ENCODE measurements at places on chromosomes 6 and 20.

GRCh38 chr20:56411759-56412472 lies at the start of gene CASS4:
Gene CASS4 (plus strand): TSS chr20:56412260. CDS start chr20:56412459, 199 bp downstream.
- DNase-seq, result no peak

DNA sequence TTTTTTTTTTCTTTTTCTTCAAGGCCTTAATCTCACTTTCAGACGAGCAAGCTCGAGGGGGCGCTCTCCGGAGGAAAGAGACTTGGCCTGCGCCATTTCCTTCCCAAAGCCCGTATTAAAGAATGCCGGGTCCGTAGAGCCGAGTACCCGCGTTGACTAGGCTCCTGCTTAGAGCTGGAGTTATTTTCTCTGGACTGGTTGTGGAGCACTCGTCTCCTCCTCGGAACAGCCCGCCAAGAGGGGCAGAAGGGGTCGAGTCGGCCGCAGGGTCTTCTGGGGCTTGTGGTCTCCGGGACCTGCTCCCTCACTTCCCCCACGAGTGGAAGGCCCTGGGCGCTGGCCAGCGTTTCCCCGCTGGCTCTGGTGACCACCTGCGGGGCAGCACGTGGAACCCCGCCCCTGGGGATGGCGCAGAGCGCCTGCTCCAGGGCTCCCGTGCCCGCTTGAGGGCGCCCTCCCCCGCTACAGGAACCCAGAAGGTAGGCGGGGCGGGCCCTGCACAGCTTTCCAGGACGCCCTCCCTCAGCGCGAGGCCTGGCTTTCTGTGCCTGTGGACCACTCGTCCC lies 2.7 kb upstream of the MEI4 start:
- DNase-seq, result no peak

- DNase-seq, result no peak
Observed at GRCh38 chr6:28769626-28770402, 154.0 kb downstream of the TRIM27 start.

- DNase-seq, result no peak
Observed at GRCh38 chr20:10719740-10720385, 46.1 kb upstream of the JAG1 start.

DNA sequence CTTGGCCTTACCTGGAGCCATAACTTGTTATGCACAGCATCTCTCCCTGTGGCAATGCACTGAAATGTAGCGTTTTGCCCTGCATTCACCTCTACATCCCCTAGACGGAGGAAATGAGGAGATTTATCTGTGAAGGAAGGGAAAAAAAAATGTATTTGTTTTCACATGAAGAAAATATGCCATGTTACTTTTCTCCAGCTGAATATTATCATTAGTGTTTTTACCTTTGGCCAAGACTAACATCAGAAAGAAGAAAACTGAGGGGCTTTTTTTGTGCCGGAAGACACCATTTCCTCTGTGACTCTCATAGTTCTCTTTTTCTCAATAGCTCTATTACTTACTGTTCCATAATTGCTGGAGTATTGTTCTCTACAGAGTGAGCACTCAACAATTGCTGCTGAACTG lies 280.4 kb downstream of the PTPRK start:
- DNase-seq, result no peak

DNA sequence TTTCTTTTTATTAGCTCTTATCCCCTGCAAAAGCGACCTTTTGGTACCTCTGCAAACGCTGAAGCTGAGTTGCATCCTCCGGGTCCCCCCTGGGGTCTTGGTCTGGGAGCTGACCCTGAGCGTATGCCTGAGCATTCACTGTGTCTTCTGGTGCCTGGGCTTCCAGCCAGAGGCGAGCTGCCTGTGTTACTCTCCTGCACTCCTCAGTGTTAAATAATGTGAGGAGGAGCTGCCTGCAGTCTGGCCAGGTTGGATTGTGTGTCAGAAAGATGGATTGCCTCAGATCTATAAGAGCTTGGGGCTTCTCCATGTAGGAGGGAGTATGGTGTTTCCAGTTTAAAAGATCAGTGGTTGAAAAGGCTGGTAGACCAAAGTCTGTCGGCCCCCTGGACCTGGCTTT lies 8.7 kb upstream of the GMPR start:
- DNase-seq, result no peak

DNA sequence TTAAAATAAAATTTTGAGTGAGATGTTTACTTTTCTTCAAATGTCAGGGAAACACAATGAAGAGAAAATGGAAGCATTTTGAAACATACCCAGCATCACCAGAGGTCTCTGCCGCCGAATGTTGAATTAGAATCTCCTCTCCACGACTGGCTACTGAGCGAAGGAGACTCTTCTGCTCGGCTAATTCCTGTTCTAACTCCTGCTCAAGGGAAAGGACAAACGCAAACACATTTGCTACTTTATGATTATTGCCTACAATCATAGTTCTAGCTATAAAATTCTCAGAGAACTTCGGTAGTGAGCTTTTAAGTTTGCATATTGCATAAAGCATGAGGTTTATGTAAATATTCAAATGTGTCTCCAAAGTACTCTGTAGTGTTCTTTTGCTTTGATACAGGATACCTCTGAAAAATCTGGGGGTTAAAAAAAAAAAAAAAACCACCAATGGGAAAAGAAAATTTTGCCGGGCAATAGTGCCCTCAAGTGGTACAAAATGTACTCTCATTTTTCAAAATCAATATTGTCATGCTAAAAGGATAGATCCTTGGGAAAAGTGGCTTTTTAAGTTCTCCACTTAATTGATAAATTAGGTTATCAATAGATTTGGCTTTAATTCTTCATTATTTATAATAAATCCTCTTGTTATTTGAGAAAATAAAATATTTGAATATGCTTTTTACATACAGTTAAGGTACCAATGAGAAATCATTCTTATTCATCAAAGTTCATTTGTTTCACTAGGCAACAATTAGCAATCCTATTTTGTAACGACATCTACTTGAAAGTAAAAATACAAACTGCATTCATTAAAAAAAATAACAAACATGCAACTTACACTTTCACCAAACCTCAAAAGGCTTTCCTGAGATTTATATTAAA lies 369.0 kb downstream of the SYNE1 start:
- DNase-seq, result peak; percentile 55

DNA sequence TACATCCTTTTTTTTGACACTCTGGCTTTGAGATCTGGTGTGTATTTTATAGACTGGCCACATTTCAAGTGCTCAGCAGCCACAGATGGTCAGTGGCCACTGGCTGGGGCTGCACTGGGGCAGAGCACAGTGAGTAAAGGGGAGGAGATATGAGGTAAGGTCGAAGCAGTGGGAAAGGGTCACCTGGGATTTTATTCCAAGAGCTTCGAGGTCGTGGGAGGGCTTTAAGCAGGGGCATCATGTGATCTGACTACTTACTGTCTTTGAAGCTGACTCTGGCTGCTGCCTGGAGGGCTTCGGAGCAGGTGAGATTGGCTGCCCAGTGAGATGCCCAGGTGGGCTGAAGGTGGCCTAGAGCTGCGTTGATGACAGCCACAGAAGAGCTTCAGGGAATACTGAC lies 6.7 kb downstream of the C20orf203 start:
- no peak for DNase-seq

DNA sequence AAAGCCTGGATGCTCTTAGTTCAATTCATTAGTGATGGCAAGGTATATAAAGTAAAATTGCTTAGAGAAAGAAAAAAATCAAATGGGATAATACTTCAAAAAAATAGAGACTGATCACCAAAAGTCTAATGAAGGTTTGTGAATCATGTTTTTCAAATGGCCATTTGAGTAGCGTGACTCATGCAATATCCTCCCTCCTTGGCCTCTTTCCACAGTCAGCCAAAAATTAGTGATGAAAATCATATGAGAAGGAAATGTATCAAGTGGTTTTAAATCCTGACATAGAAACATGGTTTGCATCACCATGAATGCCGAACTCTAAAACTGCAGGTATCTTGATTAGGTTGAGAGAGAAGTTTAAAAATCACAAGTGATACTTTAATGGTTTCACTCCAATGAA lies 1.2 kb upstream of the COL19A1 start:
- no peak for DNase-seq

DNA sequence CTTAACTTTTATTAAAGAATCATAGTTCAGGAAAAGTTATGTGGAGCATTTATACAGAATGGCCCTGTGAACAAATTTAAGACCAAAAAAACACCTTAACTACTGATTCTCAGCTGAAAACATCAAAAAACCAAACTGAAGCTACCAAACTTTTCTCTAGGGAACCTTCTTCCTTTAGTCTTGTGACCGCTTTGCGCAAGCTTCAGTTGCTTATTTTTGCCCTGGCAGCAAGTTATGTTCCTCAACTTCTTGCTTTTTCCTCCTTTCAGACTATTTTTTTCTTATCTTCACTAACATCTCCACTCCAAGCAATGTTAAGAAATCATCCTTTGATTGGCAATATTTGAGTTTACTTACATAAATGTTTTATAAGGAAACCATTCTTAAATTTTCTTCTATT lies 100.1 kb downstream of the MYB start:
- DNase-seq, result peak; percentile 63

DNA sequence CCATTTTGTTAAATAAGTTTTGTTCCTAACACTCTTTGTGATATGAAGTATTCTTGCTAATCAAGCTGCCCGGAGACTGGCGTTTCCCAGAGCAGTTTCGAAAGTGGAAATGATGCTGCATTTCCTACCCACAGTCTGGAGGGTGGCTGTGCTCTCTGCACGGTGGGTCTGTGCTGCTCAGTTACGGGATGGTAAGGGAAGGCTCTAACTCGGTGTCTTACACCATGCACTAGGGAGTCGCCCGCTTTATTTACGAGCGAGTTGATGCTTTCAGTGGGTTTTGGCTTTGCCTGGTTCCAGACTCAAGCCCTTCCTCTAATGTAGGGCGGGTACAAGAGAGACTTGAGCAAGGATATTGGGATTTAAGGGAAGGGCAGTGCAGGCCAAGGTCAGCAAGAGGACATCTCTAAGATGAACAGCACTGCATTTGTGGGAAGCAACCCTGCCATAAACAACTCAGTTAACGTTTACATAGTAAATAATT lies 180.1 kb upstream of the AKAP12 start:
- no peak for DNase-seq

DNA sequence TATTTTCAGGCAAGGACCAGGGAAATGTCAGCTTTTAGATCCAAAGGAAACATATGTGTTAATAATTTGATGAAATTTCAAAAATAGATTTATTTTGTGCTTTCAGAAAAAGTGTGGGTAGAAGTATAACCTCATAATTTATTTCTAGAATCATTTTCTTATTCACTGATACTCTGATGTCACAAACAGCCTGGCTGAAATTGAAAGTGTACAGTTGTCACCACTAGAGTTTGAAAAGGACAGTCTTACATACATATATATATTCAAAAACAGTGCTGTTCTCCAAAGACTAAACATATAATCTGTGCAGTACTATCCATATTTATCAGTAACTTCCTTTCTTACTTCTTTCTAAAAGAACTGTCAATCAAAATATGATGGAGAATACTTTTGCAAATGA lies 254.4 kb upstream of the KCNQ5 start:
- no peak for DNase-seq

DNA sequence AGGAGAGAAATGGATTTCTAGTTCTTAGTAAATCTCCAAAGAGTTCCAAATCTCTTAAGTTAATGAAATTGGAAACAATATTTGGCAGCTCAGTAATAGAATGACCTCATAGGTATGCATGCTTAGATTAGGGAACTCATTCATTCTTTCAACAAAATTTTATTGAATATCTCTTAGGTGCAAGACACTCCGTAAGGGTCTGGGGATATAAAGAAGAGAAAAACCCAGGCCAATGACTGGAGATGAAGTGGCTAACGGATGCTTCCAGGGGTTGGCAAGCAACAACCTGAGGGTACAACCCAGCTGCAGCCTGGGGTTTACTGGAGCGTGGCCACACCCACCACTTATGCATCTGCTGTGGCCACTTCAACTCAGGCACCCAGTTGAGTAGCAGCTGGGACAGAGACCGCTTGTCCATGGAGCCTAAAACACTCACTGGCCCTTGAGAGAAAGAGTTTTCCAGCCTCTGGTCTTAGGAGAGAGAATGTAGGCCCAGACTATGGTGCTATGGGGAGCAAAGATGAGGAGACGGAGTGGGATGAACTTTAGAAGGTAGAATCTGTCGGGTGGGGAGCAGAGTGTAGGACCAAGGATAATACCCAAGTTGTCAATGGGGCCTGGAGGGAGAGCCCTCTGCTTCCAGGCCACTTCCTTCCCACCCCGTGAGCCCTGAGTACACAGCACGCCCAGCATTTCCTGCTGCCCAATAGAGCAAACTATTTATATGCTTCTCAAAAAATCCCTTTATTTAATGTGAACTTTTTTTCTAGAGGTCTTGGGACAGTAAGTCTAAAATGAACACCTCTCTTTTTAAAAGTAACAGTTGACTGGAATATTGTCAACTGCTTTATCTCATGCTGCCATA lies 46.8 kb upstream of the PXDC1 start:
- no peak for DNase-seq

DNA sequence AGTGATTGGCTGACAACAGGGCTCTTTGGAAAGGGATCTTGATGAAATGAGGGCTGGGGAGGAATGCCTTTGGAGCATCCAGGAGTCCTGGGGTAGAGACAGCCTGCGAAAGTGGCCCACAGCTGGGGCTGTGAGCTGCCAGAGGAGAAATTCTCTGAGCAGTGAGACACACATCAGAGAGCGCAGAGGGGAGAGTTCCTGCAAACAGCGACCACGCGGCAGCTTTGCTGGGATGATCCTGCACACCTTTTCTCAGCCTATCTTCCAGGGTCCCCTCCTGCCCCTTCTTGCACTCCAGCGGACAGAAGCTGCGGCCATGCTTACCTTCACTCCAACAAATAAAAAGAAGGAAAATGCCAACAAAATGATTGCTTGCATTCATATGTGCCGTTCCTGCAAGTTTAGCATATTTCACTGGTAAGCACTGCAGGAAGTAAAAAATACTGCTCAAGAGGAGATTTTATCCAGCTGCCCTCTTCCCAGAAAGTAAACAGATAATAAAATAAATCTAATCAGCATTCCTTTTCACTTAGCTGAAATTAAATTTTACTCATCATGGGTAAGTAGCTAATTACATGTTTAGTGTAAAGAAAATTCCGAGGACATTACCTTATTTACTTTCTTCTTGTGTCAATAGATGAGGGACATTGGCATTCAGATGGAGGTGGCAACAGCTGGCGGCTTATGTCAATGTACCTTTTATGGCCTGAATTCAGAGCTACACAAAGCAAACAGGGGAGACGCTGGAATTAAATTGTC lies 339.9 kb upstream of the ARID1B start:
- DNase-seq, result no peak

GRCh38 chr6:157755032-157755745 lies 67.9 kb upstream of the SNX9 start:
- DNase-seq, result no peak

DNA sequence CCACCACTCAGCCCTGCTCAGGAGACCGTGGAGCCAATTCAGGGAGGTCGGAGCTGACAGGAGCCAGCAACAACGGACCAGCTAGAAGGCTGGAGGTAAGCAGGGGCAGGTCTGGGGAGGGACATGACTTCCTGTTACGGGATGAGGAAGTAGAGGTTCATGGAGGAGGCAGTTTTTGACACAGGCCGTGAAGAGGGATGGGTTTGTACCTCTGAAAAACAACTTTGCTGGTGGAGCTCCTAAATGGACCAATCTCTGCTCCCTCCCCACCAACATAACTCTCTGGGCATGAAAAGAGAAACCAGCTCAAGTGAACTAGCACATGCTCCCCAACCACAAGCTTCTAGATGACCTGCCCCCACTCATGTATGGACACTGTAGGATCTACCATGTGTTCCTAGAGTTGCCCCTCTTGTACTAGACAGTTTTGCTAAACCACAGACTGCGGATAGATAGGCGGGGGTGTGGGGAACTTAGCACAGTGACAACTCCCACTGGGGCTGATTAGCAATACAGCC lies 31.4 kb downstream of the RALGAPA2 start:
- no peak for DNase-seq

Data from NAMALWA (cell line).